ENCODE measurements at places on chromosomes 1 and 21.

- DNase-seq, result peak; percentile 64
Observed at GRCh38 chr1:2547210-2548067, 8.7 kb upstream of the TNFRSF14 start.

GRCh38 chr1:226092965-226093364, 30.4 kb downstream of the H3-3A start:
- DNase-seq, result no peak

- no peak for DNase-seq
Observed at GRCh38 chr1:148354284-148354912, 128.7 kb downstream of the PPIAL4G start.

- no peak for DNase-seq
Observed at GRCh38 chr1:171912509-171913175, 71.3 kb downstream of the DNM3 start.

- DNase-seq, result no peak
Observed at GRCh38 chr1:2347896-2348295, 43.5 kb downstream of the MORN1 start.

GRCh38 chr1:109485001-109485400, 1.3 kb downstream of the ATXN7L2 start:
- DNase-seq, result no peak

- no peak for DNase-seq
Observed at GRCh38 chr21:45155910-45156309, 81.5 kb downstream of the ADARB1 start.

DNA sequence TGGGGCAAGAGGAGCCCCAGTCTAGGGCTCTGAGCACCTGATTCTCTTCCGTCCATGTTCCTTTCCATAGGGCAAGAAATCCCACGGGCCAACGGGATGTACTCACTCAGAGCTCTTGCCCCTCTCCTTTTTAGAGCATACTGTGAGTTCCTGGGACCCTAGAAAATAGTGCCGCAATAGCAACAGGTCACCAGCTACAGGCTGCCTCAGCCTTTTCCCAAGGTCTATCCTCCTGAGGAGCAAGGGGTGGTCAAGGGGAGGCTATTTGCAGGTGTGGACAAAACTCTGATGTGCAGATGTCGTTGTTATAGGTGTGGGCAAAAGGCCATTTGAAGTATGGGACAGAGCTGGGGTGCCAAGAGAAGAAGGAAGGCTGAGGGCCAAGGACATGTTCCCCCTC, 1.6 kb upstream of the QSOX1 start:
- DNase-seq, result no peak

- no peak for DNase-seq
Observed at GRCh38 chr21:32565856-32566465, 19.4 kb downstream of the TCP10L start.

DNA sequence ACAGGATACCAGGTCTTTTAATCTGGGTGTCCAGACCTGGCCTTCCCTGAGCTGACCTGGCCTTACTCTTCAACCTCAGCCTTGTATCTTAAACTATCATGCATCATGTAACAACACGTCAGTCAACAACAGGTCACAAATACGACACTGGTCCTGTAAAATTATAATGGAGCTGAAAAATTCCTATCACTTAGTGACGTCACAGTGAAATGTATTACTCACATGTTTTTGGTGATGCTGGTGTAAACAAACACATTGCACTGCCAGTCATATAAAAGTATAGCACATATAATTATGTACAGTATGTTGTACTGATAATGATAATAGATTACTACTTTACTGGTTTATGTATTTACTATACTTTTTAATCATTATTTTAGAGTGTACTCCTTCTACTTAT, 31.5 kb downstream of the ESRRG start:
- no peak for DNase-seq

DNA sequence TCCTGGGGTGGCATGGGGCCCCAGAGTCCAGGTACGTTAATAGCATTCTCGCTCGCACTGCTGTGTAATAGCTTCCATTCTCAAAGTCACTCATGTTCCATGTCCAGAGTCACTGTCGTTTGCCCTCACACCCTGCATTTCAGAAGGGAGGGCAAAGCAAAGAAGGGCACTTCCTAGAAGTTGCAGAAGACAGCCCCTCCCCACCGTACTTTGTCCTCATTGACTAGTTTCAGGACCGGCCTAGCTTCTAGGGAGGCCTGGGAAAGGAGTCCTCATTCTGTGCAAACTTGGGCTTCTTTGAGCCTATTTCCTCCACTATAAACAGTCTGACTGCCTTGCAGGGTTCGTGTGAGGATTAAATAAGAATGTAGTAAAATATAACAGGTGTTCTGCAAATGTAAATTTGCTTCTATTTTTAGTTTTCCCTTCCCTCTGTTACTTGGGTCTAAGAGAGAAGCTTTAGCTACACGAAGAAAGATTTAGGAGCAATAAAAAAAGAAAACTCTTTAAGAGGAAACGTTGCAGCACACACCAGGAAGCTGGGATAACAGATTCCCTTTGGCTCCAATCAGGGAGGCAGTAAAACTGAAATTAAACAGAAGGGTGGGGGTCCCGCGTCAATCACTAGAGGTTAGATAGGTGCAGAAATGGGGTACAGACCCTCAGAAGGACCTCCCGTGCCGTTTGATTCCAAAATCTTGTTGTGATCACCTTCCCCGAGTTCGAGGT, 40.1 kb downstream of the ACTL8 start:
- DNase-seq, result no peak

DNA sequence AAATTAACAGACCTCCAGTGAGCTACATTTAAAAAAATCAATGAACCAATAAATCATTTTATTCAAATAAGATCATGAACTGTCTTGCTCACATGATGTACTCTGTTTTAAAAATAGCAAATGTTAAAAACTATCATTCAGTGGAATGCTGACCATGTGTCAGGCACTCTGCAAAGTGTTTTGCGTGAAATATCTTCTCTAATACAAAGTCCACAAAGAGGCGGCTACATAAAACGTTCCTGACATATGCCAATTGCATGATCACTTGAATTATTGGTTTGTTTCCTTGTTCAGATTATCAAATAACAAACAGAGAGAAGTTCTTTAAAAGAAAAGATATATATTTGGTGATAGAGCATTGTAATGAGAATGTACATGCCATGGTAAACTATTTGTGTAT, 10.7 kb downstream of the FMO2 start:
- DNase-seq, result no peak

- DNase-seq, result no peak
Observed at GRCh38 chr1:162373541-162374260, 3.0 kb downstream of the SPATA46 start.
